ENCODE measurements at places on chromosomes 2 and 18.

DNA sequence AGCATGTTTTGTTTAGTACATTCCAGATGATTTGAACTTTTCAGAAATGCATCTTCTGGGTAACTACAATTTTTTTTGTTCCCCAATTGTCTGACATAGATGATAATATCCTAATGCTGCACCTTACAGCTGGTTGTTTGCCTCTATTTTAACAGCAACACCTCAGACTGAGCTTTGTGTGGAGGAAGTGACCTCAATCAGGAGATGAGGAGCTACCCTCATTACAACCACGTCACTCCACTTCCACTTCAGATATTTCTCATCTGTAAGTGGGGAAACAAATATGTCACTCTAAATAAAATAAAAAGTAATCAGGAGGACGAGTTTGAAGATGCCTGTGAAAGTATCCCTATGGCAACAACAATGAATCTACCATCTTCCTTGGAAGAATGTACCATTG lies 12.1 kb upstream of the SRSF7 start:
- no peak for DNase-seq

- DNase-seq, result no peak
Observed at GRCh38 chr18:27894746-27895145, 282.2 kb downstream of the CDH2 start.

DNA sequence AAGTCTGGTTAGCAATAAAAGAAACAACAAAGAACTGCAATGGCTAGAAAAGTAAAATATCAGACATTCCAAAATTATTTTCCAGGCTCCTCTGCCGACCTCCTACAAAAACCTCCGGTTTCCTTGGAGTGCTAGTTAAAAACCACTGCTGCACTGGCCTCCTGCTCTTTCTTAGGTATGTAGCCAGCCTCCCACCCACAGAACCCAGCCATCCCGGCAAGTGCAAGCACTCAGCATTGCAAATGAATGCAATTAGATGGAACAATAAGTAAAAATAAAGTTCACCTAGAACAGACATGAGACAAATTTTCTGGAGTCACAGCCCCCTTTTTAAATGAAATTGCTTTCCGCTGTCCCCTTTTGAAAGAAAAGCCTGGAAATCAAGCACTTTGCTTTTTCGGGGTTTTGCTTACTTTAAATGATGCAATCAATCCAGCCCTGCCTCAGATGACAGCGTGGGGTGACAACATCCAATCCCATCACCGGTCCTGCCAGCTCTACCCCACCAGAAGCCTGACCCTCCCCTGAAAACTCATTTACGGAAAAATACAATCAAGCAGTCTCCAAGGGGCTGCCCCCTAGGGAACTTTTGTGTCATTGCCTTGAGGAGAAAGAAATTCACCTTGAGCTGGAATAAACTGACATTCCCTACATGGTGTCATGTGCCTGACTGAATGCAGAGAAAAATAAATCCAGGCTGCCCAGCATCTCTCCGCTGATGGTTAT lies 199.8 kb downstream of the EPHA4 start:
- DNase-seq, result no peak

GRCh38 chr2:237639836-237640220 lies 12.4 kb downstream of the LRRFIP1 start:
- no peak for DNase-seq

DNA sequence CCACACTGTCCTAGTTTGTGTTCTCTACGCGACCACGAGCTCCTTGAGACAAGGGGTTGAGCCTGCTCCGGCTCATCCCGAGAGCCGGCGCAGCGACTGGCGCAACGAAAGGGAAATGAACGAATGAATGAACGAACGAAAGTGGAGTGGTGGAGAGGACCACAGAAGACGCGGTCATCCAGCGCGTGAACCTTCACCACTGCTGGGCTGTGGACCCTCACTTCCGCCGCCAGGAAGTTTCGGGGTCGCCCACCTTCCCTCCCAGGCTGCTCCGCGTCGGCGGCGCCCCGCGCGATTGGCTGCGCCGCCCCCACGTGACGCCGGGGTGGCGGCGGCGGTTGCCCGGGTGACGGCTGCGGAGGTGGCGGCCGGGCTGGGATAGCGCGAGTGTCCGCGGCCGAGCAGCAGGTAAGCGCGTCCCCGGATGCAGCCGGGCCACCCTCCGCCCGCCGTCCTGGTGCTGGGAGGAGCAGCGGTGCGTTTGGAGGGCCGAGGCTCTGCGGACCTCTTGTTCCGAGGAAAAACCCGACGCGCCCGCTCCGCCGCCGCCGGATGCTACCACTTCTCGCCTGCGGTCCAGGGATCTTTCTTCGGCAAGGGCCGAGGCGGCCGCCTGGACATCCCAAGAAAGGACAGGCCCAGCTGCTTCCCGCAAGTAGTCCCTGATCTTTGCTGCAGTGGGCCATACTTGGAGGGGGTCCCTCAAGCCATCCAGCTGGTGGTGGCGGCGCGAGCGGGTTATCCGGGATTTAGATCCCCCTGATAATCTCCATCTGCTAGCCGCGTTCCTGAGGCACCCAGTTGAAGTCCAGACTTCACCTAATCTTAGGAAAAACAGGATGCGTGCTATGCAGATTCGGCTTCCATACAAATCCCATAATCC lies at the start of gene ARMC9:
Gene ARMC9 (plus strand): TSS at position 341 of the 883 bp plus-strand sequence. CDS start 7,608 bp downstream, outside the sequence.
- peak; percentile 57 for DNase-seq

- DNase-seq, result no peak
Observed at GRCh38 chr2:43276266-43276941, 50.0 kb upstream of the ZFP36L2 start.

DNA sequence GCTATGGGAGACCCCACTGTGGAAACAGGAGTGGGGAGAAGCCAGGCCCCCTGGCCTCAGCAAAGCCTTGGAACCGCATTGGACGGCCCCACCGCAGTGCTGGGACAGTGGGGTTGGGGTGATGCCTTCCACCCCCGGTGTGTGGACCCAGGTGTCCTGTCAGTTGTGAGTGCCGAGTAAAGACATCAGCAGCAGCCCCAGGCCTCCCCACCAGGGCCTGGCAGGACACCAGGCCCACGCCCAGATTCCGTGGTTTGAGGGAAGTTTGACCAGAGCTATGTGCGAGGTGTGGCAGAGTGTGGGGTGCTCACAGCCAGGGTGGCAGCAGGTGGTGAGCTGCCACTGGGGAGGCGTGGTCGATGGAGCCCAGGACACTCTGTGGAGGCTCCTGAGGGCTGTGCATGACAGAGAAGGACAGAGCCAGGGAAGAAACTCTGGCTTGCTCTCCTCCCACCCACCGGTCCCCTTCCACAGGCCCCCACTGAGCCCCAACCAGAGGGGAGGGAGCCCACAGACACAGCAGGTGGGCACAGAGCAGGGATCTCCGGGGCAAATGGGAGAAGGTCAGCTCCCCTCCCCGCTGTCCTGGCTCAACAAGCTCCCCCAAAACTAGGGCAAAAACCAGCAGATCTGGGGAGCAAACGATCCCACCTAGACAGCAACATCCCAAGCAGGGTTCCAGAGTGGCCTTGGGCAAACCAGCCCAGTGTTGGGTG lies 69.1 kb downstream of the TWIST2 start:
- no peak for DNase-seq

- DNase-seq, result no peak
Observed at GRCh38 chr2:34308140-34308539, 709.0 kb upstream of the FAM98A start.

GRCh38 chr2:45980161-45980865 lies 316.9 kb upstream of the EPAS1 start:
- no peak for DNase-seq

DNA sequence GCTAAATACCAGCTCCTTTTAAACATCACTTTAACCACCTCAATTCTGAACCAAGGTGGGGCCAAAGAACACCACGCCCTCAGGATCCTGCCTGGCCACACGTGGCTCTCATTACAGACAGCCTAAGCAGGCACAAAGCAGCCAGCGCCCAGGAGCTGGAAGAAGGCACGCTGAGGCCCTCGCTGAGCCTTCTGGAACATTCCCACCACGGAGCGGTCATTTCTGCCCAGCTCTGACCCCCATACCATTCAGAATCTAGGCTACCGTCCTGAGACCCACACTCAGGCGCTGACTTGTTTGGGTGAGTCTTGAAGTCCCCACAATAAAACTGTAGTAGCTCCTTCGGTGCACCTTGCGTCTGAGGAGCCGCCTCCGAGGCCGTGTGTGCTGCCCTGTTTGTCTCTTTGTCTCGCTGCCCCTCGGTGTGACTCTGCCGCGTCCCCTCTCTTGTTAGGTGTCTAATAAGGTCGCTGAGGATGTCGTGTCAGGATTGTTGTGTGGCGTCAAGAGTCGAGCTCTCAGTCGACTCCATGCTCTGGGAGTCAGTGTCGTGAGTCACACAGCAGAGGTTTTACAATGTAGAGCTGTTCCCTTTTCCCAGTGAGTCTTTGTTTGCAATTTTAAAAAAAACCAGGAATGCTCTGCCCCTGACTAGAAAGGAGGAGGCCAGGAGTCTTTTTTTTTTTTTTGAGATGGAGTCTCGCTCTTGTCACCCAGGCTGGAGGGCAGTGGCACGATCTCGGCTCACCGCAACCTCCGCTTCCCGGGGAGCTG lies 242.4 kb downstream of the KLHL29 start:
- no peak for DNase-seq

- DNase-seq, result no peak
Observed at GRCh38 chr2:8598295-8599165, 83.3 kb upstream of the ID2 start.

GRCh38 chr18:58911241-58911640 lies 46.6 kb downstream of the ZNF532 start:
- DNase-seq, result no peak

DNA sequence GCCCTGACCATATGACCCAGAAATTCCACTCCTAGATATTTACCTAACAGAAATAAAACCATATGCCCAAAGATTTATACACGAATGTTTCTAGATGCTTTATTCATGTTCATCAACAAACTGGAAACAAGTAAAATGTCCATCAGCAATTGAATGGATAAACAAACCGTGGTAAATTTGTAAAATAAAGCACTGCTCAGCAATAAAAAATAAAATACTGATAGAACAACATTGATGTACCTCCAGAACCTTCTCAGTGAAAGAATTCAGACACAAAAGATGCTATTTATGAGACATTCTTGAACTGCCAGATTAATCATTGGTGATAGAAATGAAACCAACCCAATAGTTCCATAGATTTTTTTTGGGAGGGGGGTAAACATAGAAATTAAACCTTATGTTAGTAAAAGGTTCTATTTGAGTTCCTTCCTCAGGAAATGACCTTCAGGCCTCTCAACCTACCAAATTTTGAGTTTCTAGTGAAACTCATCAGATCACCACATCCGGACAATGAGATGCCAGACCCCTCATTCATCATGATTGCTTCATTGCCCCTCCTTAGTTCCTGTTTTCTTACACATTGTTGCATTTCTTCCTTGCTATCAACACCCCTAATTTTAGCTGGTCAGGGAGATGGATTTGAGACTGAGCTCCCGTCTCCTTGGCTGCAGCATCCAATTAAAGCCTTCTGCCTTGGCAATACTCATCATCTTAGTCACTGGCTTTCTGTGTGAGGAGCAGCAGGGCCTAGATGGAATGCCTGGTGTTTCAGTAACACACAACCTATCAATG lies 203.5 kb downstream of the LPIN1 start:
- DNase-seq, result no peak

GRCh38 chr18:77059294-77059916 lies 73.2 kb downstream of the MBP start:
- DNase-seq, result no peak

DNA sequence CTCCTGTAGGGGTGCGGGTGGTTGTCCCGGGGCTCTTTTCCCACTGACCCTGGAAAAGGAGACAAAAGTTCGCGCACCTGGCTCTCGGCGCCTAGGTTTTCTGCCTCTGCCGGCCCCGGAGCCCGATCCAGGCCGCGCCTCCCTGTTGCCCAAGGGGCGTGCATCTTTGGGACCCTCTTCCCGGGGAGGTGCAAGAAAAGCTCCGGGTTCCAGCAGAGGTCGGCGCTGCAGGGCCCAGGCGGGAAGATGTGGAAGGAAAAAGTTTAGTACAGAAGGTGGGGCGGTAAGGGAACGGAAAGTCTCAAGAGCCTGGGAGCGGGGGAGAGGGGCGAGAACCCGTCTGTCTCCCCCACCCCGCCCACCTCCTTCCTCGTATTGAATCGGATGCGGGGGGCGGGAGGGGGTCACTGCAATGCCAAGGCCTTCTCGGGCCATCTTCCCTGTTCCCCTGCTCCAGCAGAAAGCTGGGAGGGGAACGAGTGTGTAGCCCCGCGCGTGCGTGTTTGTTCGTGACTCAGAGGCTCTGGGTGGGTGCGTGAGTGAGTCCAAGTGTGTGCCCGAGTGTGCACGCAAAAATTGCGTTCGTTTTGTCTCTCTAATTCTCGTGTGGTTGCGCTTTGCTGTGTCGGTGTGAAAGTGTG lies 6.3 kb upstream of the EN1 start:
- no peak for DNase-seq

- no peak for DNase-seq
Observed at GRCh38 chr2:183519371-183520056, 395.3 kb downstream of the NUP35 start.

GRCh38 chr2:15177103-15177502 lies 384.0 kb downstream of the NBAS start:
- DNase-seq, result peak; percentile 41

DNA sequence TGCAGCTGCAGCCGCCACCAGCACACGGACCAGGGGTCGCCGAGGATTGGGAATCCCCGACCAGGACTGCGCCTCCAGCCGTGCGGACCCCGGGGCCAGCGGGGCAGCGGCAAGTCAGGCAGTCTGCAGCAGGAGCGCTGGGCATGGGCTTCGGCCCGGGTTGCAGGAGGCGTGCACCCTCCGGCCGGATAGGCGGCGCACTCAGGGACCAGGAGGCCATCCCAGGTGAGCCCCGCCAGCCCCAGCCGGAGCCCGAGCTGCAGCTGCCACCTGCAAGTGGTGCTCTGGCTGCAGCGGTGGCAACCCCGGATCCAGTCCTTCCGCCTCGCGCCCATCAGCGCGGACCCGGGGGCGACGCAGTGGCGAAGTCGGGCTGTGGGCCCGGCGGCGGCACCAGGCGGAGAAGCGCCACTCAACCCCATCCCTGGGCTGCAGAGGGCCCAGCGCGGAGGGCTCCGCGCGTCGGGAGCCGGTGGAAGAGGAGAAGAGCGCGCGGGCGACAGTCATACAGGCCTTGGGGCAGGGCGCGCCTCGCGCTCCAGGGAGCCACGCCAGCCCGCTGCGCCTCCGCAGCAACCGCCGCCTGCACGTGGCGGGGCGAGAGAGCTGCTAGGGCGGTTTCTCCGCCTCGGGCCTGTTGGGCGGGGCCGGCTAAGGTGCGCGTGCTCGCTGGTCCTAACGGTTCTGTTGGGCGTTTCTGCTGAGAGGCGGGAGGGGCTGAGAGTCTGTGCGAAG lies 73.8 kb downstream of the RPIA start:
- peak; percentile 18 for DNase-seq

DNA sequence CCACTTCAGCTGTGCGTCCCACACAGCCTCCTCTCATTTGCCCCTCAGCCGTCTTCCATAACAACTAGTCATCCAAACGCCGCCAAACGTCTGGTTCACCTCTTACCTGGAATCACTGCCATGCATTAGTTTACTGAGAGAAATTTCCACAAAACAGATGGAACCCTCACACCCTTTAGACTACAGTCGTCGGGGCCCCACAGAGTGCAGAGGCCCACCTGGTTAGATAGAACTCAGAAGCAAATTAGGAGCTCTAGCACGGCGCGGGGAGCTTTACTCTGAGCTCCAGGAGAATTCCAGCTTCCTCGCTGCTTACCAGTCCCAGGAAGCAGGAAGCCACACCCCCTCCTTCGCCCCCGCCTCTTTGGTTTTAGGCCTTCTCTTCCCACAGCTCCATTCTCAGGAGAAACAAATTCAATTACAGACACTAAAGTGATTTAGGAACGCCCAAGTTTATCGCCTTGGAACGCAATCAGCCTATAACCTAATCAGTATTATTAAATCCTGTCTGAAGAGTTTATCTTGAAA lies 9.4 kb downstream of the RNU2-63P start:
- DNase-seq, result no peak
